ENCODE measurements at places on chromosomes 1 and 21. TPM values are rescaled to one million over a fixed set of nuclear protein-coding genes. Genes with fewer than 3 reads are reported as not detected.

GRCh38 chr1:205179842-205180241, 31.7 kb downstream of the DSTYK start:
- DNase-seq: no peak

DNA sequence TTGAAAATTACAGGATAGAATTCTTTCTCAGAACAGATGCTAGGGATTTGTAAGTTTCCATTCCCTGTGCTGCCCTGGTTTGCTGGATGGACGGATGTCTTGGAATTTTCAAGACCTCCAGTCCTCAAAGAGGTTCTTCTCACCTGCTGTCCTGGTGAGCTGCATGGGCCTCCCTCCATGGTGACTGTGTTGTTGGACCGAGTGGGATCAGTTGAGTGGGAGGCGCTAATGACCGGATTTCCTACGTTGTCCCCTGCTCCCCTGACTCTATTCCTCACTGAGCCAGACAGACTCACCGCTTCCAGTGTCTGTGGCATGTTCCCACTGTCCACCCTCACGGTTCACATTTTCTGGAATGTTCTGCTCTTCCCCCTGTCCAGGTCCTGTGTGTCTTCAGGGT, 229.8 kb downstream of the CAMTA1 start:
- no peak for DNase-seq

DNA sequence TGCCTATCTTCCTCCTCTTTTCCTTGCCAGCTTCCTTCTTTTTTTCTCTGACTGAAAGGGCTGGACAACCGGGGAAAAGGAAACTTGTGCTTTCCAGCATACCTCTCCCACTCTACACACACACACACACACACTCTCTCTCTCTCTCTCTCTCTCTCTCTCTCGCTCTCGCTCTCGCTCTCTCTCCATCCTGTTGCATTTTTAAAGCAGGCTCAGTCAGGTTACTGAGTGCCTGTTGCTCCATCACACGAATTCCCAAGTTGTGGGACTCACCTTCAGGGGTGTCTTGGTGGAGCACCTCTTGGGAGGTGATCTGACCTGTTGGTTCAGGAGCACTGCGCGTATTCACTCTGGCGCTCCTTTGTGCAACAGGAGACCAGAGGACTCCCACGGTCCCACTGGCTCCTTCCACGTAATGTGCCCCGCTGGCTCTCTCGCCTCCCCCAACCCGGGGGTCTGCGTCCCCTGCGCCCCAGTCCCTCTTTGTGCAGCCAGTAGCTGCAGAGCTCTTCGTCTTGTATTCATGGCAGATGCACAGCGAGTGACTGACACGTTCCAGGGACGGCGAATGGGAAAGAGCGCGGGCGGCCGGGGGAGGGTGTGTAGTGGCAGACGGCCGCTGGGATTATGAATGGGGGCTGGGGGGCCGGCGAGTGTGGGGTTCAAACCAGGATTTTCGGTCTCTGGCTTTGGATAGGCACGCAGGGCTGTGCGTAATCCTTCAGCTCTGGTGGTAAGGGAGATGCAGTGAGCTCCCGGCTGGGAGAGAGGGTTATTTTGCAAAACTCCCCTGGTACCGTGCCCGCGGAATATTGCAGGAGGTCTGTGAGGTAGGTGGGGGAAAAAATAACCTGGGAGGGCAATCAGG, 660 bp upstream of the PDE4B start:
- no peak for DNase-seq

- no peak for DNase-seq
These were observed at the start of gene MATN1 for GRCh38 chr1:30723331-30723755. Gene MATN1 (minus strand): TSS chr1:30723585. CDS start chr1:30723551, 34 bp downstream.

GRCh38 chr1:12001249-12001917, 17.9 kb upstream of the MIIP start:
- no peak for DNase-seq

GRCh38 chr1:150619576-150620509, 9.6 kb downstream of the ENSA start:
- DNase-seq: no peak

GRCh38 chr1:63329621-63330330, 7.4 kb downstream of the FOXD3 start:
- no peak for DNase-seq

GRCh38 chr1:33261344-33261743, 5.1 kb downstream of the ZNF362 start:
- no peak for DNase-seq

GRCh38 chr21:16125274-16125673, 395.5 kb downstream of the USP25 start:
- no peak for DNase-seq

GRCh38 chr1:56529801-56530200, 49.6 kb downstream of the PLPP3 start:
- DNase-seq: no peak

GRCh38 chr21:21807598-21807903, 809.3 kb downstream of the NCAM2 start:
- no peak for DNase-seq

DNA sequence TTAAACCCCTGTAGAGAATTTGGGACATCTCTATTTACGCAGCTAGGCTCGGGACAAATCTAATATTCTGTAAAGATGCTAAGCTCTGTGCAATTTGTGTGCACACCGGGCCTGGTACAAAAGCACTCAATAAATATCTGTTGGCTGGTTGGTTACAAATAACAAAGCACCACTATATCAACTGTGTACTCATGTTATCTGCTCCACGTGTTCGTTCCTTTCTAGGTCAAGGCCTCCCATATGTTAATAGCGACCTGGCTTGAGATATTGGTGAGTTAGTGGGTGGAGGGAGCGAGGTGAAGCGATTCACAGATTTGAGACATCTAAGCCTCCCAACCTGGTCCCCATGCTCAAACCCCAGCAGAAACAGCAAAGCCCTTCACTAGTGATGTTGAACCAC, 47.1 kb upstream of the KAZN start:
- DNase-seq: peak; percentile 36

GRCh38 chr1:68442822-68443556, 6.8 kb downstream of the RPE65 start:
- DNase-seq: no peak

GRCh38 chr1:89710498-89711139, 77.7 kb downstream of the LRRC8C start:
- DNase-seq: no peak

GRCh38 chr1:55965981-55966461, 613.3 kb downstream of the PLPP3 start:
- DNase-seq: no peak

- DNase-seq: no peak
These were observed 68.5 kb downstream of the OBSCN start for GRCh38 chr1:228276174-228276831.

DNA sequence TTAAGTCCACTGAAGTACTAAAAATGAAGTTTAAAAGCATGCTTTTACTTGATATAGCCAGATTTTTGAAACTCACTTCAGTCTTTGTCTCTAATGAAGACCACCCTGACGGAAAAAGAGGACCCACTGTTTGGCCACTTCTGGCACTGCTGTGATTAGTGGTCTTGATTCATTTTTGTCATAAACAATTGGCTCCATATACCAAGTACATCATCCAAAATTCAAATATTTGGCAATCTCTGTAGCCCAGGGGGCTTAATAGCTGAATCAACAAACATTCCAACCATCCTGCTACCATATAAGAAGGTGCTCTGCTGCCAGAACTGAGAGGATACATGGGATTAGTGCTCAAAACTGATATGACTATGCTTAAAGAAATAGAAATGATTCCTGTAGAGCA, 156.0 kb downstream of the COL24A1 start:
- no peak for DNase-seq

- DNase-seq: no peak
These were observed 20.2 kb upstream of the MTR start for GRCh38 chr1:236774926-236775325.

DNA sequence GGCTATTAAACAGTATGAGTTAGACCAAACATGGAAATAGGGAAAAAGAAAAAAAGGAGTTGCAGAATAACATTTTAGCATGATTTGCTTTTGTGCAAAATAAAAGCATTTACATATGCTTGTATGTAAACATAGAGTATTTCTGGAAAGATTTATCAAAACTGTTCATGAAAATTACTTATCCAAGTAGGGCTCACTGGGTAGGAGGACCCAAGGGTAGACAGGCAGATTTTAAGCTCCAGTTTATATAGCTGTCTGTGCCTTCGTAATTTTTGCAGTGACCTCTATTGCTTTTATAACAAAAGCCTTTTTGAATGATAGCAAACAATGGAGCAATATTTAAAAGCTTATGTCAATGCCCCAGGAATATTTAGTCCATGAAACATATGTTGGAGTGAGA, 228.8 kb upstream of the IRF2BP2 start:
- DNase-seq: no peak

DNA sequence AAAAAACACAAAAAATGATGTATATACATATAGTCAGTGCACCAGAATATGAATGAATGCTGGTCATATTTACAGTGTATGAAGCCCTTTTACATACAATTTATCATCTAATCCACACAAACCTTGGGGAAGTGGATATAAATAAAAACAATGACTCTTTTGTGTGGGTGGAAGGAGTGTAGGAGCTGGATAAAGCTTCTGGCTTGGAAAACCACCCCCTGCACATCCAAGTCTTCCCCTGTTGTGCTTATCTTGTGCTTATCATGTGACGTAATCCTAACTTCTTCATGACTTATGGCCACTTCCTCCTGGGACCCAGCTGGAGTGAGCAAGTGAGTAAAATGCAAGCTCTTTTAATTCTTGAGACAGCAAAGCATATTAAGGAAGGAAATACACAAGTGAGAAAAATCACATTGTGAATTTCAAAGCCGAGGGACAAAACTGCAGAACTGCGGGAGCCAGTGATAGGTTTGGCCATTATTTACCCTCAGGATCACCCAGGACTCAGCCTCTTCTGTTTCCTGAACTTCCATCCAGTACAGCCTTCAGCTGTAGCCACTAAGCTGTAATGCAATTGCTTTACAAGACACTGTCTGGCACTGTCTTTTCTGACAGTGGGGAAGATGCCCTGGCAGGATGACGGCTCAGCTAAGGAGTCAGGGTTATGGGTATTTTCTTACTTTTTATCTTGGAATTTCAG, 104.0 kb upstream of the PPM1J start:
- DNase-seq: no peak

- DNase-seq: no peak
These were observed 5.6 kb downstream of the MORN1 start for GRCh38 chr1:2385606-2386280.

- no peak for DNase-seq
These were observed 18.4 kb downstream of the ATP1A4 start for GRCh38 chr1:160169553-160170399.

GRCh38 chr1:169103002-169103401, 3.5 kb upstream of the ATP1B1 start:
- no peak for DNase-seq

DNA sequence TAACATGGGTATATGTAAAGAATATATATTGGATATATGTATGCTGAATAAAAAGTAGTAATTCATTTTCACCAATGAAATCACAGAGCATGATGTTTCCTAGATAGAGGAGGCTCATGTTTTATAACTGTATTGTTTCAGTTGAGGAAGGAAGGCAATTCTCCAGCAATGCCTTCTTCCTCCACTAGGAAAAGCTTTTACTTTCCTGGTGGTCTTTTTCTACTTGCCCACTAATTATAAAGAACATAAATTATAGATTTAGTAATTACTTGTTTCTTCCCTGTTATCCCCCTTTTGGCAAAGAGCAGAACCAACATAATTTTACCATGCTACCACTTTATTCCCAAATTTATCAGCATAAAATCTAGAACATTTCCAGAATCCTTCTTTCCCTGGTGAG, 159.0 kb downstream of the PLA2G4A start:
- DNase-seq: no peak

- DNase-seq: peak; percentile 81
These were observed 810 bp downstream of the SLC19A1 start for GRCh38 chr21:45541221-45542039.

- DNase-seq: no peak
These were observed 1719.5 kb downstream of the MRPL39 start for GRCh38 chr21:23887725-23888306.

GRCh38 chr1:227796359-227796915, 19.0 kb upstream of the PRSS38 start:
- peak; percentile 23 for DNase-seq

GRCh38 chr1:200242110-200243041, 167.5 kb downstream of the ZNF281 start:
- no peak for DNase-seq

DNA sequence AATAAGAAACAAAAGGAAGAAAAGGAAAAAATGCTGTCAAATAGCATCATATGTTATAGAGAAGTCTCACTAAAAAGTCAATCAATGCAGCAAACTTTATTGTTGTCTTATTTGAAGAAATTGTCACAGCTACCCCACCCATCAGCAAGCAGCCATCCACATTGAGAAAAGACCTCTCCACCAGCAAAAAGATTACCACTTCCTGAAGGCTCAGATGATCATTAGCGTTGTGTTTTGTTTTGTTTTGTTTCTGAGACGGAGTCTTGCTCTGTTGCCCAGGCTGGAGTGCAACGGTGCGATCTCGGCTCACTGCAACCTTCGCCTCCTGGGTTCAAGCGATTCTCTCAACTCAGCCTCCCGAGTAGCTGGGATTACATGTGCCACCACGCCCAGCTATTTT, 29.0 kb downstream of the ATP2B4 start:
- no peak for DNase-seq

- no peak for DNase-seq
These were observed 50.4 kb downstream of the SLC16A1 start for GRCh38 chr1:112905395-112906149.

Gene PLEKHN1
- not detected for total RNA-seq

Gene HSD11B1
- 3.7 TPM for total RNA-seq

Gene DR1
- total RNA-seq: 19.3 TPM

Gene OR14K1
- total RNA-seq: not detected

Gene ELK4
- 18.8 TPM for total RNA-seq

Gene CELA3A
- not detected for total RNA-seq

Gene LIPI
- total RNA-seq: not detected

Gene INKA2
- 17.3 TPM for total RNA-seq

Gene PRKCZ
- 16.4 TPM for total RNA-seq

Gene PTPRC
- total RNA-seq: 10.1 TPM

Gene TRIM62
- total RNA-seq: 6.8 TPM

Gene FAM167B
- 6.4 TPM for total RNA-seq

Gene BEND5
- total RNA-seq: 2.8 TPM

Gene CHRM3
- total RNA-seq: 2.2 TPM

Gene LENEP
- total RNA-seq: not detected

Gene GPR3
- 4.4 TPM for total RNA-seq

Gene CHRNB2
- 0.24 TPM for total RNA-seq

Gene S100A8
- total RNA-seq: 37.1 TPM

Gene CD244
- total RNA-seq: 0.41 TPM
